ENCODE measurements at places on chromosomes 1 and 21. TPM values are rescaled to one million over a fixed set of nuclear protein-coding genes. Genes with fewer than 3 reads are reported as not detected.

The KRTAP20-2 gene
- not detected for total RNA-seq

The CFAP57 gene
- 0.04 TPM for total RNA-seq

The LPAR3 gene
- 4.1 TPM for total RNA-seq

The ITLN1 gene
- total RNA-seq, result not detected

The NTMT2 gene
- total RNA-seq, result not detected

The HPCA gene
- not detected for total RNA-seq

The OR6K3 gene
- not detected for total RNA-seq

DNA sequence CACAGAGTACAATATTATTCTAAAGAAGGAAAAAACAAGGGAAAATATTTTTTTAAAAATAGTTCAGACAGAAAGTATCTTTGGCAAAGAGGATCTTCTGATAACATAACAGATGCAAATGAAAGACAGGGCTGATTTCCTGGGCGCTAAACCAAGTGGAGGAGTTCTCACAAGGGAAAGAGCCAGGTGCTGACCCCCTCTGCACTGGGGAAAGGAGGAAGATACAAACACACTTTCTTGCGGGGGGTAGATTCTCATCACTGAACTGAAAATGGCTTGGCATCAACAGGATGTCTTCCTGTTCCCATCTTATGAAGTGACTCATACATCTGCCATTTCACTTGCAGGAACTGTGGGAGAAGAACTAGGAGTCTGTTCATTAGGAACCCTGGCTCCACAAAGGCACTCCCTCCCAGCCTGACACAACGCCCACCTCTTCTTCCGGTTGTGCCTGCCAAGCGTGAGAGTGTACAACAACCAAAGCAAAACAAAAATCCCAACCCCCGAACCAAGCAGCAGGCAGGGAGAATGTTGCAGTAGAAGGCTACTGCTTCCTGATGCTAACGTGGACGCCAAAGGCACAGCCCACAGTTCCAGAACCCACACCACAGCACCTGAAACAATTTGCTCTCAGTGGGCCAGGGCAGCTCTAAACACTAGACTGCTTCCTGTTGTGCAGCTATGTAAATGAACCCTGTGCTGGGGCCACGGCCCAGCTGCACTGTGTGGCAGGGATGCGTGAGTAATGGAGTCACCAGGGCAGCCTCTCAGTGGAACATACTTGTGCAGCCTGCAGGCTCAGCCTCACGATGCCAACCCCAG is 51.0 kb downstream of the GADD45A start:
- no peaks in the 10 kb centered on the region for H3K27me3 ChIP-seq
- peak overlapping the region; percentile 55 for H3K27ac ChIP-seq
- DNase-seq, result peak; percentile 70
- H3K36me3 ChIP-seq, result no peaks in the 10 kb centered on the region

DNA sequence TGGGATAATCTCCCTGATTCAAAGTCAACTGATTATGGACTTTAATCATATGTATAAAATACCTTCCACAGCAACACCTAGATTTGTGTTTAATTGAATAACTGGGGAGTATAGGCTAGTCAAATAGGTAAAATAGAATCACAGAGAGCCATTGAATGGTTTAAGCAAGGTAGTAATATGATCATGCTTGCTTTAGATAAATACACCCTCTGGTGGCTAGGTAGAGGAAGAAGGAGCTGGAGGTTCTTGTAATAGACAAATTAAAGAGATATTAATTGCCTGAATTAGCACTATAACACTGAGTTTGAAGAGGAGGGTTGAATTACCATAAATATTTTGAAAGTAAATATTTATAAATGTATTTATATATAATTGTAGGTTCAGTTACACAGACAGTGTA is 40.3 kb downstream of the DIRAS3 start:
- H3K36me3 ChIP-seq, result no peaks in the 10 kb centered on the region
- H3K4me1 ChIP-seq, result peaks cover under 1% of the 10 kb centered on the region
- no peaks in the 10 kb centered on the region for H3K27me3 ChIP-seq
- H3K27ac ChIP-seq, result no peak overlapping the region
- DNase-seq, result no peak
- H3K4me3 ChIP-seq, result no peak overlapping the region

GRCh38 chr1:185044387-185044786 is 971 bp upstream of the RNF2 start:
- DNase-seq, result no peak
- H3K4me3 ChIP-seq, result no peak overlapping the region
- H3K27ac ChIP-seq, result no peak overlapping the region

DNA sequence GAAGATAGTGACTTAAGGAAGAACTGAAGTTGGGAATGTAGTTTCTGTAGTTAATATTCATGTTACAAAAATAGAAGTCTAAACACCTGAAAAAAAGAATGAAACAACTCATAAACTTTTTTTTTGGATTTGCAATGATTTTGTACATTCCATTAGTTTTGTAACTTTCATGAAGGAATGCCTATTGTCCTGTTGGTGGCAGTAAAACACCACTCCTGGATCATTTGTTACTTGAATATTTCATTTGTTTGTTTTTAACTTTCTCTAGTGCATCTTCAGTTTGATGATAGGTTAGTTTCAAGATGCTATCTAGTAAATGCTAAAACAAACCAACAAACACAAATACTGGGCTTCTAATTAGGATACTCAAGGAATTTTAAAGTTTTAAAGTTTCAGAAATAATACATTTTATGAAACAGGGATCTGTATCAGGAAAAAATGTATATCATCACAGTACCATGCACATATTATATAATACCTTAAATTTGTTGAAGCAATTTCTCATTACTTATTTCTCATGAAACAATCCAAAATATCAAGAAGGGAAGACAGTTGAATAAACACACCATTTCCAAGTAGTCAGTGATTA is 229.7 kb upstream of the CACYBP start:
- DNase-seq, result peak; percentile 69
- no peaks in the 10 kb centered on the region for H3K36me3 ChIP-seq
- H3K27me3 ChIP-seq, result no peaks in the 10 kb centered on the region
- no peak overlapping the region for H3K4me3 ChIP-seq
- H3K4me1 ChIP-seq, result no peaks in the 10 kb centered on the region

GRCh38 chr1:223776826-223777454 is 64.6 kb downstream of the CAPN2 start:
- peaks cover 66% of the 10 kb centered on the region for H3K36me3 ChIP-seq
- H3K27me3 ChIP-seq, result no peaks in the 10 kb centered on the region
- H3K27ac ChIP-seq, result no peak overlapping the region
- H3K4me1 ChIP-seq, result peaks cover 6% of the 10 kb centered on the region

DNA sequence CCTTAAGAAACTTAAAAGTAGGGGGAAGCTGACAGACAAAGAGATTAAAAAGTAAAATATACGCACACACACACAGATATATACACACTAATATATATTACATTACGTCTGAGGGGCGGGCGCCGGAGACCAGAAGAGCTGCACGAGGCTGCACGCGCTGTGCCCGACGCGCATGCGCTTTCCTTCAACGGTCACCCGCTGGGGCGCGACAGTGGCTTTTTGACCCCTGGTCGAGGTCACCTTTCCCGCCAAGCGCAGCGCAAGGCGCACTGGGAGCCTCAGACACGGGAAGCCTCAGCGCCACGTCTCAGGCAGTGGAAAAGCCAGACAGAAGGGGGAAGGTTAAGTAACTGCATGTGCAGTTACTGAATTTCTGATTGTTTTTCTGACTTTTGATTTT is at the start of gene HORMAD1:
HORMAD1 (minus strand) TSS at position 193 of the 400 bp plus-strand sequence. CDS start 1,390 bp downstream, outside the sequence.
- H3K4me1 ChIP-seq, result no peaks in the 10 kb centered on the region
- H3K27me3 ChIP-seq, result no peaks in the 10 kb centered on the region
- no peak within 1 kb of the TSS for H3K27ac ChIP-seq
- DNase-seq, result no peak
- H3K4me3 ChIP-seq, result no peak within 1 kb of the TSS

GRCh38 chr1:19376428-19377372 is 64.6 kb downstream of the SLC66A1 start:
- H3K4me1 ChIP-seq, result no peaks in the 10 kb centered on the region
- H3K36me3 ChIP-seq, result peaks cover 29% of the 10 kb centered on the region
- no peak overlapping the region for H3K4me3 ChIP-seq
- H3K27ac ChIP-seq, result no peak overlapping the region

GRCh38 chr1:59107916-59108315 is 189.0 kb upstream of the FGGY start:
- peaks cover 21% of the 10 kb centered on the region for H3K4me1 ChIP-seq
- H3K4me3 ChIP-seq, result no peak overlapping the region
- H3K36me3 ChIP-seq, result no peaks in the 10 kb centered on the region
- H3K27ac ChIP-seq, result no peak overlapping the region
- no peak for DNase-seq
- no peaks in the 10 kb centered on the region for H3K27me3 ChIP-seq

DNA sequence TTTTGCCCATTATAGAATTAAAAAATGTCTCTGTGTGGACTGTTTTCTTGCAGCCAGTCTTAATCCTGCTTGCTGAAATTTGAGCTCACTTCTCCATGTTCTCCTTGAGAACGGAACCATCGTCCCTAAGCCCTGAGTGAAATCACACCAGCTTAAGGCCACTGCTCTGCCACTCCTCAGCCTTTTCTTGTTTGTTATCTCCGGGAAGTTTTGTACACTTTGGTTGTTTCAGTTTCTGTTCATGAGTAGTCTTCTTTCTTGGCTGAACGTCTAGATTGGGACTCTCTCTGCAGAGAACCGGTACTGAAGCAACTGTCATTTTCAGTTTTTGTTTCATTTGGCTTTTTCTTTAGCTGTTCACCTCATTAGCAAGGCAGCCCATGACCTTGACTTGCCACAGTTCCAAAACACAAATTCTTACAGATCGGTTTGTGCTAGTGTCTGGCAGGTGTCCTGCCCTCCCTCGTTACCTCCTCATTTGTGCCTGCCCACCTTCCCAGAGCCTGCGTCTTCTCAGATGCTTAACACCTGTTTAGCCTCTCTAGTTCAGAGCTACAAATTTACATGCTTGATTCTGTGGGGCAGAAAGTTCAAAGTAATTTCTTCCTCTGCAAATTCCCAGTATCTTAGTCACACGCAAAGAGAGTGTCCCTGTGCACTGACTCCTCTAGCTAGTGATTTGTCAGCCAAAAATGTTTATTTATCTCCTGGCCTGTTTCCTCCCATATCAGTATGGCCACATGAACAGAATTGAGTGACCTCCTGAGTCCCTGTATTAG is 12.4 kb downstream of the PSEN2 start:
- no peak for DNase-seq
- H3K36me3 ChIP-seq, result peaks cover 70% of the 10 kb centered on the region
- peaks cover 15% of the 10 kb centered on the region for H3K4me1 ChIP-seq
- no peak overlapping the region for H3K27ac ChIP-seq

DNA sequence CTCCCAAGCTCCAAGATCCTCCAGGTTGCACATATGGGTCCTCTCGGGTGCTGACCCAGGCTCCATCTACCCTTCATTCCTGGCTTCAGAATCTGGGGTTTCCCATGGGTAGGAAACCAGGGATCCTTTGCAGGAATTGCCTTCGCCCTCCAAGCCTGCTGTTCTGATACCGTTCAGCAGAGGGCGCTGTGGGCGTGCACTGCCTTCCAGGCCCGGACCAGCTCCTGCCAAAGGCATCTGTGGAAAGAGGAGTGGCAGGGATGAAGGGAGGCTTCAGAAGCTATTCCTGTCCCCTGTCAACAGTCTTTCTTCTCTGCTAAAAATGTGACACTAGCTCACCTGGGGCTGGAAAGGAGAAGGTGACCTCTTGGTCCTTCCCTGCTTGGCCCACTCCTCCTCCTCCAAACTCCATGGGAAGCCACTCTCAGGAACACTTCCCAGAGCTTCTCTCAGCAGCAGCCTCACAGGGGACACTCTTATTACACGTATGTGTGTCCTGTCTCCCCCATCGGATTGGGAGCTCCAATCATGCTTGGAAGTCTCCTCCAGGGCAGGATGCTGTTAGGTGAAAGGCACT is 71.2 kb downstream of the VWA5B1 start:
- H3K4me1 ChIP-seq, result peaks cover 4% of the 10 kb centered on the region
- no peak overlapping the region for H3K4me3 ChIP-seq
- no peaks in the 10 kb centered on the region for H3K36me3 ChIP-seq
- peak; percentile 74 for DNase-seq

DNA sequence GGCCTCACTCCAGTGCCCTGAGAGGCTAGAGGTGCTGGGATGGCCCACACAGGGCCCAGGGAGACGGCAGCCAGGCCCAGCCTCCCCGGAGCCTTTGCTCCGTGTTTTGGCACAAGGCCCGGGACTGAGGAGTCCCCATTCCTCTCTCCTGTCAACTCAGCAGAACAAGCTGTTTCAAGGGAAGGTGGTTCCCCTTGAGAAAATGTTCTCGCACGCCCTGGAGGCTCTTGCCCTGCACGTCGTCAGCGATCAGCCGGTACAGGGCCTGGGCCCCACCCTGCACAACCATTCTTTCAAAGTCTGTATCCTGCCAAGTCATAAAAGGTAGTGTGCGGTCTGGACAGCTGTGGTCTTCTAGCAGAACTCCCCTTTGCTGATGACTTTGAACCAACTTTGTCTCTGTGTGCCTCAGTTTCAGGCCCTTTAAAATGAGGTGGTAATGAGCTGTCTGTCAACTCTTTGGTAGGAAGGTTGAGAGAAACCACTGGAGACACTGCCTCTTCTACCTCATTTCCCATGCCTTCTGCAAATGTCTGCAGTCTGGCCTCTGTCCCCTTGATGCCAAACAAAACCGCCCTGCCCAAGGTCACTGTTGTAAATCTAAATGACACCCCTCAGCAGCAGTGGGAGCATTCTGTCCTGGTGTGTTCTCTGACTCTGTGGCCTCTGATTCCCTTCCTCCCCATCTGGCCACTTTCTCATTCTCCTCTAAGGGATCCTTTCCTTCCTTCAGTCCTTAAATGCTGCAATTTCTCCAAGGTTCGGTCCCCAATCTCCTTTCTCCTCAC is 138.6 kb upstream of the JUN start:
- H3K4me3 ChIP-seq, result peak overlapping the region; percentile 8
- H3K27me3 ChIP-seq, result no peaks in the 10 kb centered on the region
- DNase-seq, result peak; percentile 74
- no peaks in the 10 kb centered on the region for H3K36me3 ChIP-seq

- no peaks in the 10 kb centered on the region for H3K27me3 ChIP-seq
- peaks cover 36% of the 10 kb centered on the region for H3K36me3 ChIP-seq
- DNase-seq, result no peak
- peaks cover 20% of the 10 kb centered on the region for H3K4me1 ChIP-seq
- H3K27ac ChIP-seq, result no peak overlapping the region
Measured at GRCh38 chr1:3634059-3634800, 9.4 kb downstream of the TPRG1L start.

DNA sequence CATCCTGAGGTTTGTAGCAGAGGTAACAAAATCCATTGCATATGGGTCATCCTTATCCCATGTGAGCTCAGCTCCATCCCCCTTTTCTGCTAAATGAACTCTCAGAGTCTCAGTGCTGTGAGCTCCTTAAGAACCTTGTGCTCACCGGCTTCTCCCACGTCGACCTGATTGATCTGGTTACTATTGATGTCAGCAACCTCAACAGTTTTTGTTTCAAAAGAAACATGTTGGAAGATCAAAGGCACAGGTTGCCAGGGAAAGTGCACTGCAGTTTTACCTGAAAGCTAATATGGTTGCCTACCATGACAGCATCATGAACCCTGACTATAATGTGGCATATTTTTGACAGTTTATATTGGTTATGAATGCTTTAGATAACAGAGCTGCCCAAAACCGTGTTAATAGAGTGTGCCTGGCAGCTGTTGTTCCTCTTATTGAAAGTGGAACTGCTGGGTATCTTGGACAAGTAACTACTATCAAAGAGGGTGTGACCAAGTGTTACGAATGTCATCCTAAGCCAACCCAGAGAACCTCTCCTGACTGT is 131.4 kb downstream of the HS2ST1 start:
- H3K4me1 ChIP-seq, result no peaks in the 10 kb centered on the region
- no peaks in the 10 kb centered on the region for H3K36me3 ChIP-seq
- no peak for DNase-seq
- H3K27me3 ChIP-seq, result no peaks in the 10 kb centered on the region
- H3K27ac ChIP-seq, result no peak overlapping the region

All from SJCRH30 (cell line).